ENCODE measurements at places on chromosomes 7 and 10. TPM values are rescaled to one million over a fixed set of nuclear protein-coding genes. Genes with fewer than 3 reads are reported as not detected.

- no peak for DNase-seq
These were observed 112.8 kb upstream of the PRKCQ start for GRCh38 chr10:6692856-6693255.

- DNase-seq, result no peak
These were observed 85.9 kb downstream of the CCNY start for GRCh38 chr10:35422228-35422627.

PPP1R17 gene
- total RNA-seq, result not detected

HHEX gene
- 6.1 TPM for total RNA-seq

OR2A12 gene
- not detected for total RNA-seq

DNA sequence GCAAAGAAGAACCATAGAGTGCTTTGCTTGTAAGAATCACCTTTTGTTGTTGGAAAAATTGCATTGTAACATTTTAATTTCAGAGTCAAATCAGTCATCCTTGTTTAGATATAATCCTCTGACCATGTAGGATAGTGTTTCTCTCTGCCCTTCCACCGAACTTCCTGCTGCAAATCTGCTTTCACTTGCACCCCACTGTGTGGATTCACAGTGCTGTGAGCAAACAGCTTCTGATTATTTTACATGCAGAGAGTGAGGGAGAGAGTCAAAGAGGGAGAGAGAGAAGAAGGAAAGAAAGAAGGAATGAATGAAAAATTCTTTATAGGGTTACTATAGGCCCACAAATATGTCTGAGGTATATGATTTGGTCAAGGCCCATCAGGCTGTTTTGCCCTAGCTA is 30.0 kb upstream of the SEM1 start:
- no peak for DNase-seq

HGF gene
- total RNA-seq, result 15.0 TPM

DNA sequence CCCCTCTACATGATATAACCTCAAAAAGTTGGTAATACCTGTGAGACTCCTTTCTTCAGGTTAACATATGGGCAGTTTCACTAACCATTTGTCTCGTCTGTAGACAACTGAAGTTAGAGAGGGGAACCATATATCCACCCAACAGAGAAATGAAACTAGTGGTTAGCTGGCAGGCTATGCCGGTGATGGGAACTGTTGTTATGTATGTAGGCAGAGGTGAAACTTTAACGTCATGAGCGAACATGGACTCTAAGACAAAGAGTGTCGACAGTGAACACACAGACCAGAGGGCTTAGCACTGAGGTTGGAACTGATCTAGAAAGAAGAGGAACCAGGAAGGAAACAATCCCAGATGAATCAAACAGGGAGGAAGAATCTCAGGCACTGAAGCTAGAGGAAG is 112.4 kb downstream of the ELMO1 start:
- no peak for DNase-seq

- DNase-seq, result no peak
These were observed 199.2 kb downstream of the JCAD start for GRCh38 chr10:29860166-29860565.

- no peak for DNase-seq
These were observed 133.0 kb upstream of the AUTS2 start for GRCh38 chr7:69465262-69465661.

DNA sequence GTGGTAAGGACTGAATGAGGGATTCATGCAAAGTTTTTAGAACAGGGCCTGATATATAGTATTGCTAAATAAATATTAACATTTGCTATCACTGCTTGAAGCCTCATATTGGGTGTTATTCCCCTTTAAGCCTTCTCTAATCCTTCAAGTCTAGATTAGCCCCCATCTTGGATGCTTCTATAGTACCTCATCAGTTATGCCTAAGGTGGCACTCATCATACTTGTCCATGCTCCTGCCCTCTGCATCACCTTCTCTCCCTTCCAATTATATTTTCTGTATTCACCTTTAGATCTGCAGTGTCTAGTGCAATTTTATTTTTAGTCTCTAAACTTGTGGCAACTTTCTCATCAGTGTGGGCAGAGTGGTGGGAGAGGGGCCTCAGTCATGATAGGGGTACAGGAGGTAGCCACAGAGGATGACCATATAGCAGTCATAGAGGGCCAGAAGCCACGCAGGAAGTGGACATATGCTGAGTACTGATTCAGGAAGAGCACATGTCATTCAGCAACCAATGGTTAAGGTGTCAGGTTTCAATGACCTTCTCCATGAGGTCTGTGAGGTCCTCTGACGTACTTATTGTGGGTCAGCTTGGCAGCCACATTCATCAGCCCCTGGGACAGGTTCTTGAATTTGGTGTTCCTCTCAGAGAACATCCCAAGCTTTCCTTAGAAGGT is 2.5 kb downstream of the ENTPD1 start:
- DNase-seq, result no peak

DNA sequence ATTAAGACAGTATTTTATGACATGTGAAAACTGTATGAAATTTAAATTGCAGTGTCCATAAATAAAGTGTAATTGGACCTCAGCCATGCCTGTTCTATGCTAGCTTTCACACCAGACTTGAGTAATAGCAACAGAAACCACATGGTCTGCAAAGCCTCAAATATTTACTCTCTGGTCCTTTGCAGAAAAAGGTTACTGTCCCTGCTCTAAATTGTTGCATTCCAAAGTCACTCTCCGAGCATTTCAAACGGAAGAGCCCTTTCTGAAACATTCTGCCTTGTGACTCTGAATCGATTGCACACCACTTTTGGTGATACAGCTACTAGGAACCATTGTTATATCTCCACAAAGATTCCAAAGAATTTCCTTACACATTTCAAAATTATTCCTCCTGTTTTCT is 81.0 kb upstream of the STK17A start:
- DNase-seq, result no peak

GRCh38 chr7:19026888-19027287 is 90.5 kb downstream of the TWIST1 start:
- no peak for DNase-seq

DNA sequence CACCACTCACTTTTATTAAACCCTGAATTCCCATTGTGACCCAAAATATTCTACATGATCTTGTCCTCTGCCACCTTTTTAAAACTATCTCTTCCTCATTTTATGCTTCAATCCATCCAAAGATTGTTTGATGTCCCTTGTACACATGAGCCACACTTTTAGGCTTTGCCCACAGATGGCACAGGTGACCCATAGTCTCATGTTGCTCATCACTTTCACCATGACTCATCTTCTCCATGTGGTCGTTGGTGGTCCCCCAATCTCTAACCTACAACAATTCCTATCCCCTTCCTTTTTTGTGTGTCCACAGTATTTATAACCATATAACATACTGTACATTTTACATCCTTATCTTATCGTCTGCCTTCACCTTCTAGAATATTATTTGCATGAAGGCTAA is 271.5 kb upstream of the ZWINT start:
- DNase-seq, result no peak

DNA sequence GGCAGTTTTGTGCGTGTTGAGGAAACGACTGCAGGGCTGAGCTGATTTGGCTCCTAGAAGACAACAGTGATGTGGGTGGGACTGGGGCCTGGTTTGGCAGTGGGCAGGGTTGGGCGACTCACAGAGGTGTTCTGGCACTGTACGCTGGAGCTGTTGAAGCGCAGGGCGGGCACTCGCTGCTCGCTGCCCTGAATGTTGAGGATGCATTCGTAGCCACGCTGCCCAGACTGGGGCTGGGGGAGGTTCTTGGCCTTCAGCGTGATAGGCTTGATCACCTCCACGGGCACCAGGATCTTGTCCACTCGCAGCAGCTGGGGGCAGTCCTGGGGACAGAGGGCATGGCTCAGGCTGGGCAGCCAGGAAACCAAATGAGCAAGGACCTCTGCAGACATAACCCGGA is 365.4 kb downstream of the PLXNA4 start:
- DNase-seq, result no peak

DNA sequence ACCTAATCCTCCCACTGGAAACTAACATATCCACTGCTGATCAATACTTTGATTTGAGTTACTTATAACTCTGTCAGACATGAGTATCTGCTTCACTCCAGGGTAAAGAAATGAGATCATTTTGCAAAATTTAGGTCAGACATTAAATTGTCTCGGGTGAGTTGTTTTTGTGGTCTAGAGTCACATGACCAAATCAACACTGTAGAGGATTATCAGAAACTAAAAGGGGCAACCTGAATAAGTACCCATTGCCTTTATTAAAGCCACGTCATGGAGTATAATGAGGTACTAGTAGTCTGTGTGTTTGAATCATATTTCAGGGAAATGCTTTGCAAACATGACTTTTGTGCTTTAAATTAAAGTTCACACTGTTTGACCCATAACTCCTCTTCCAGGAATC is 107.7 kb upstream of the ADO start:
- DNase-seq, result no peak

DNA sequence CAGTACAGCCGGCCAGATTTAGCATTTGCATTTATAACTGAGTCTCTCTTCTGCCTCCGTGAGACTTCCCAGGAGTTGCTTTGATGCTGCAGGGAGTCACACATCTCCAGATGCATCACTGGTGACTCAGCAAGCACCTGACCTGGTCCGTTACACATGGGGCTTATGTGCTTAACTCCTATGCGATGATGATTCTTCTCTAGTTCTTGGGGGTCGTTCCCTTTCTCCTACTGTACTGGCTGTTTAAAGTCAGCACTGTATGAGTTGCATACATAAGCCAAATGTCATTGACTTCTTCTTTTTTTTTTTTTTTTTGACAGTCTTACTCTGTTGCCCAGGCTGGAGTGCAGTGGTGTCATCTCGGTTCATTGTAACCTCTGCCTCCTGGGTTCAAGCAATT is 13.0 kb upstream of the AKR1E2 start:
- no peak for DNase-seq

C1QL3 gene
- total RNA-seq, result not detected

PTPRN2 gene
- total RNA-seq, result 7.4 TPM

DNA sequence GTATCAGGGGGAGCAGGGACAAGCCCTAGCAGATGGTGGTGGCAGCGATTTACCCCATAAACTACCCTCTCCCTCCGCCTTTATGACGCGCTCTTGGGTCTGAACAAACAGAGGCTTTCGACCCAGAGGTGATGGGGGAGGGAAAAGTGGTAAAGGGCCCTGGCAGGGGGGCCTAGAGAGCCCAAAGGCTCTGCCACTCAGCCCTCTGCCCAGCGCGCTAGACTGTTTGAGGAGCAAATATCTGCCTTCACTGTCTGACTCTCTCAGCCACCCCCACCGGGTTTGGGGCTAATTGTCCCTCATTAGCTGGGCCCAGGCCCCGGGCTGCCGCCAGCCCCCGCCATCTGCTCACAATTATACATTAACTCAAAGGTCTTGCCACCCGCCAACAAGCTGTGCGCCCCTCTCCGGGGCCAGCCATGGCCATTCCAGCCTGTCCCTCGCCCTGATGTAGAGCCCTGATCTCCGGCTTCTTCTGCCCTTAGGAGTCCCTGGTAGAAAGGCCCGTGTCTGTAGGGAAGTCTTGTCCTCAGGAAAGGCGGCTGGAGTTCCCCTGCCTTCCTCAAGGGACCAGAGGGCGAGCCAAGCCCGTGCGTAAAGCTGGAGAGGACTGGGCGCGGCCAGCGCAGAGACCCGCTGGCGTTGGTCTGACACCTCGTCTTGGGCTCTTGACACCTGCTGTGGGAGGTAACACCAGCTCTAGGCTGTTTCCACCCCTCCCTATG is 1.9 kb upstream of the PAX4 start:
- DNase-seq, result no peak

GRCh38 chr10:62960416-62960815 is 144.2 kb upstream of the EGR2 start:
- DNase-seq, result no peak

GRCh38 chr7:29607259-29607658 is 43.6 kb downstream of the PRR15 start:
- DNase-seq, result no peak

GTPBP10 gene
- total RNA-seq, result 11.0 TPM

DDC gene
- 1.7 TPM for total RNA-seq

GRCh38 chr7:103580031-103580430 is 134.0 kb upstream of the SLC26A5 start:
- no peak for DNase-seq

AGR2 gene
- total RNA-seq, result not detected

DNA sequence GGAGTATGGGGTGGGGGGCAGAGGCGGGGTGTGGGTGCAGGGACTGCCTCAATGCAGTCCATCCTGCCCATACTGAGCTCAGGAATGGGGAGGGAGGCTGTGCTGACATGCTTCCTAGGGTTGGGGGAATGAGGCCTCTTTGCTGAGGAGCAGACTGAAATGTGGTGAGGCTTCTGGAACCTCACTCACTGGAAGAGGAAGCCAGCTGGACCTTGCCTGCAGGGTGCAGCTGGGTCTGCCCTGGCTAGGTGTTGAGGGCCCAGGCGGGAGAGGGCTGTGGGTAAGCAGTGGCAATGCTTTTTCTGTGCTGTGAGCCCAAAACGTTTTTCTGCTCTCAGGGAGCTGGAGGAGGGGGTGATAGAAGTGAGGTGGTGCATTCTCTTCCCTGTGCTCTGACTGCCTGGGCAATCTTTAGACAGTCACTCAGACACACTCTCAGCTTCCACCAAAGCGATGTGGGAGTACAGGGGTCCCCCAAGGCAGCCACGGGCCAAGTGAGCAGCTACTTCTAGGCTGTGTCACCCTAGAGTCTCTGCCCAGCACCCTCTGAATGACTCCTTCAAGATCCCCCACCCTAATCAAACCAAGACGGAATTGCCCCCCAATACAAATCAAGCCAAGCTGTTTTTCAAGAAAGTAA is 41.1 kb upstream of the BMPR1A start:
- DNase-seq, result no peak

Measured in vagina (tissue), 2 donors.